Head of caudate nucleus (tissue), 42 donors: ENCODE measurements at places on chromosomes 7 and 10.

GRCh38 chr7:108145401-108145800 lies 15.2 kb upstream of the LAMB4 start:
- peak; percentile 14 for DNase-seq

DNA sequence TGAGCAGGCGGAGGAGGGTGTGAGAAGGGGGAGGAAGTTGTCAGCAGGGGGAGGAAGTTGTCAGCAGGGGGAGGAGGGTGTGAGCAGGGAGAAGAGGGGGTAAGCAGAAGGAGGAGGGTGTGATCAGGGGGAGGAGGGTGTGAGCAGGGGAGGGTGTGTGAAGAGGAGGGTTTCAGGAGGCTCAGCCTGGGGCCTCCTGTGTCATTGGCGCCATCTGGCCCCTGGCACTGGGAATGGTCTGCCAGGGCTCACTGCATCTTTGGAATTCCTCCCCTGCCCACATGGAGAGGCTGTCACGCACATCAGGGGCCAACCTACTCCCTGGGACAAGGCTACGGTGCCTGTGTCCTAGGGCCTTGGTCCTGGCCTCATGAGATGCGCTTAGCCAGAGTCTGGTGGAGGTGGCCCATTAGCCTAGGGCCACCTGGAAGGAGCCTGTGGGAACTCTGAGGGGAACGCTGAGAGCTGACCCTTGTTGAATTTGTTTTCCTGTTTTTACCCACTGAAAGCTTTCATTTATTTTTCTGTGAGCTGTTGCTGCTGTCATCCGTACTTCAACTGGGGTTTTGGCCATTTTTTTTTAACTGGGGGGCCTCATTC lies 18.0 kb downstream of the CAMK2B start:
- no peak for DNase-seq

GRCh38 chr10:62710182-62710581 lies 94.3 kb upstream of the ADO start:
- no peak for DNase-seq

DNA sequence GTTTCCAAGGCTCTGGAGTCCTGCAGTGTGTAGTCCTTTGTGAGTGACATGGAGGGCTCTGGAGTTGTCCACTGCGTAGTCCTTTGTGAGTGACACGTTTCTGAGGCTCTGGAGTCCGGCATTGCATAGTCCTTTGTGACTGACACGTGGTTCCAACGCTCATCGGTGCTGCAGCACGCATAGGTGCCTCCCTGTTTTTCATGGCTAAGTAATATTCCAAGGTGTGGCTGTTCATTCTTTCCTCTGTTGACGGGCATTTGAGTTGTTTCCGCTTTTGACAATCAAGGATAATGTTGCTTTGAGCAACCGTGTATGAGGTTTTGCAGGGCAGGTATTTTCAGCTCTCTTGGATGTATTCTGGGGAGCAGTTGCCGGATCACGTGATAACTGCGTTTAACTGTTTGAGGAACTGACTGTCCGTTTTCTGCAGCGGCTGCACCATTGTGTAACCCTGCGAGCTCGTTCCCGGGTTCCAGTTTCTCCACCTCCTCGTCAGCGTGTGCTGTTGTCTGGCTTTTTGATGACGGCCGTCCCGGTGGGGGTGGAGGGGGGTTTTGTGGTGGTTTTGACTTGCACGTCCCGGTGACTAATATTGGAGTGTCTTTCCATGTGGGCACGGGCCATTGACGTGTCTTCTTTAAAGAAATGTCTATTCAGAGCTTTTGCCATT lies 21.1 kb downstream of the FAM20C start:
- DNase-seq, result no peak

DNA sequence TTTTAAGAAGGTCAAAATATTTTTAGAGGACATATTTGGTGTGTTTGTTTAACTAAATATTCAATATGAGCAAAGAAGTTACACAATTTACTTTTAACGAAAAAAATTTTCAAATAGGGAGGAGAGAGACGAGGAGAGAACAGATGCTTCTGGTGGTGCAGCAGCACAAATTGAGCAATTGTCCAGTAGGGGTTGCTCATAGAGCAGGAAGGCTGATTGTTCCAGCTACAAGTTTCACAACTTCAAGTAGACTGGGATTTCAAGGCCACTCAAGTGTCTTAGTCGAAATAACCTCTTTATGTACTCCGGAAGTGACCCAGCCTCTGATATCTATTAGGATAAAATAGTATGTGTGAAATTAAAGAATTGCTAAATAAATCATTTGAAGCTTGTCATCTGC lies 197.9 kb downstream of the HDAC9 start:
- no peak for DNase-seq

GRCh38 chr10:35762311-35763030 lies 120.4 kb upstream of the FZD8 start:
- no peak for DNase-seq

DNA sequence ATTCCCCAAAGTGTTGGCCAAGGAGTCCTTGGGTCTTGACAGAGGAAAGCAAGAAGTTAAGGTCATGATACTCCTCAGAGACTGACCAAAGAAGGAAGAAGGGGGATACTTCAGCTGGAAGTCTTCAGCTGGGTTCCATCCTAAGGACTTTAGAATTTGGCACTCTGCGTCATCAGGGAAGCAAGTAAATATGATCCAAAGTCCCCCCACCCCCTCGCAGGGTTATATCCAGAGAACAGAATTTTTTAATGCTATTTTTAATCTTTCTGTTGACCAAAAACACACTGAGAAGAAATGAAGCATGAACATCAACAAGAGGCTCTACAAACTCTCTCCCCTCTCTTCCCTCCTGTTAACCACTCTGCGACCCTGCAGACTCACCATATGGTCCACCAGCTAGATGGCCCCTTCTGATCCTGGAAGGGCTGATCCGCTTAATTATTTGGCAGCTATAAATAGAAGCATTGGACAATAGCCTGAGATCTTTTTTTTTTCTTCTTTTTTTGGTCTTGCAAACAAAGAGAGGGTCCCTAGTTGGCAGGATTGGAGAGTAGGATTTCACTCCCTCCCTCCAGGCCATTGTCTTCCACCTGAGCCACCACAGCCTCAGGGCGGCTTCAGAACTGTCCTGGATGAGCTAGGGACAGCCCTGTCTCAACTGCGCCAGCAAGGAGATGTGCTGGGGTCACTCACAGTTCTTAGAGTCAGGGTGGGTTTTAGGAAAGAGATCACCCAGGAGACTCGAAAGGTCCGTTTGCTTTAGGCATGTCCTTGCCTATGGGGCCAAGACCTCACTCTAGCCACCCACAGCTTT lies 196.0 kb downstream of the KCNMA1 start:
- DNase-seq, result no peak

DNA sequence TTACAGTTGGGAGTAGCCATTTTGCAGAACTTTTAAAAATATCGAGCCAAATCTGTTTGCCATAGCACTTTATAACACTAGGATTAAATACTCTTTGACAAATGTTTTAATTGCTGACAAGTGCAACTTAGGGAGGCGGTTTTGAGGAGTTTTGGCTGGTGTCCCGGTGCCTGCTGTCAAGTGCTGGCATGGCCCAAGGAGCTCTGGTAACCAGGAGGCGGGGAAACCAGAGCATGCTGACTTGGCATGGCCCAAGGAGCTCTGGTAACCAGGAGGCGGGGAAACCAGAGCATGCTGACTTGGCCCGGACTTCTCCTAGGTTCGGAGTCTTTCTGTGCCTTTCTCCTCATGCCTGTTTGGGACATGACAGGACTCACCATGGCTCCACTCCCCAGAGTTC lies 30.8 kb upstream of the ZNF32 start:
- peak; percentile 69 for DNase-seq

DNA sequence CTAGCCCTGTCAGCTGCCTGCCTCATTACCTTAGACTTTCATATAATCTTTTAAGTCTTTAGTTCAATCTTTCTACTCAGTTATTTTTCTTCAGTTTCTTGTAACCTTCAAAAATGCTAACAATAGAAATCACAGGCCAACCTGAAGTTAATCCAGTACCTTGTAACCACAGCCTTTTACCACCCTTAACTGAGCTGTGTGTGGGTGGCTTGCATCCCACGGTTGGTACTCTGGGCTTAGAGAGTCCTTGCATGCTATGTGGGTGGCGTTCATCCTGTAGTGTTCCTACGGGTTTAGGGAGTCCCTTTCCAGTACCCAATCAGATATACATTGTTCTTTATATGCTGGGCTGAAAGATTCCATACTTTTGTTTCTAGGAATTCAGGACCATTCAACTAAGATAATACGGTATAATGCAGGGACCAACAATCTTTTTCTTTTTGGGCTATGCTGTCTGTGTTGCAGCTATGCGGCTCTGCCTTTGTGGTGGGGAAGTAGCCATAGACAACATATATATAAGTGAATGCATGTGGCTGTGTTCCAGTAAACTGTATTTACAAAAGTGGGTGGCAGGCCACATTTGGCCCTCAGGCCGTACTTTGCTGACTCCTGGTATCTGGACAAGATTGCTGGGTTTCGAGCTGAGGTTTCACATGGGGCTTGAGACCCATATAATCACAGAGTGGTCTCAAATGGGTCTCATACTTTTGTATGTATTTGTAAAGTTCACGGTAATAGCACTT lies 280.8 kb upstream of the LRGUK start:
- DNase-seq, result no peak

DNA sequence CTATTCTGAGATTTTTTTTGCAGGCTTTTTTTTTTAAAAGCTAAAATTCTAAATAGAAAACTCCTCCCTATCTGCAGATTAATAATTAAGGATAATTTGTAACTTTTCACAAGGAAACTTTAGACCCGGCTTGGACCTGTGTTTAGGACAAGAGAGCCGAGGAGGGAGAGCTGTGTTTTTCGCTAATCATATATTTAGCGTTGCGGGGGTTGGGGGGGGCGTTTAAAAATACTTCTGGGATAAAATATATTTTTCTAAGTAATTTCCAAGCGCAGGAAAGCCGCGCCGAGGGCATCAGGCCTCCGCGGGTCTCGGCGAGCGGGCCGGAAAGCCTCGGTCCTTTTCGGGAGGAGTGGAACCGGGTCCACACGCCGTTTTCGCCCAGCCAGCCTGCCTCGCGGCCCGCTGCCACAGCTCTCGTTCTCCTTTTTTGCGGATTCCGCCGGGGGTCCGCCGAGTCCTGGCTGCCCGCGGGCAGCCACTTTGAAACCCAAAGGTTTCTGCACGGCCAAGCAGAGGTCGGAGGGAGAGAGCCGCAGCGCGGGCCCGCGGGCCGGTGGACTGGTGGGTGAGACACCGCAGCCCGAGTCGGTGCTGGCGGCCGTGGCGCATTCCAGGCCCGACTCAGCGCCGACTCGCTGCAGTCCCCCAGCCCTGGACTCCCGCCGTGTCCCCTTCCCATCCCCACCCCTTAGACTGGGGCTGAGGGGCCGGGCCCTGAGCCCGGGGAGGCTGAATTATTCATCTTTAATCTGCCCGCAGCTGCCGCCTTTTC lies 2.3 kb downstream of the PAX2 start:
- DNase-seq, result no peak

GRCh38 chr7:155458878-155459699 lies 1.2 kb downstream of the EN2 start:
- DNase-seq, result no peak

DNA sequence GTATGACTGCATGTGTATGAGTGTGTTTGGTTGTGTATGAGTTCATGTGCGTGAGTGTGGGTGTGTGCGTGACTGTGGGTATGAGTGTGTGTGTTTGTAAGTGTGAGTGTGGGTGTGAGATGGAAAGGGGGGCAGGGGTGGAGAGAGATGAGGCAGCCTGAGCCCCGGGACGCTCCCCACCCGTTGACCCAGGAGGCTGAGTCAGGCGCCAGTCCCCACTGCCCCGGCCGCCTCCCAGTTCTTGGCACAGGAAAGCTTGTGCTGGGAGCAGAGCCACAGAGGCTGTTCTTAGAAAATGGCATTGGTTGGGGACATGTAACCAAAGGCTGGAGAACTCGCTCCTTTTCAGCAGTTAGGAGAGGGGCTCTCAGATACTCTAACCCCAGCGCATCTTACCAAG lies 27.8 kb upstream of the NUB1 start:
- peak; percentile 22 for DNase-seq

DNA sequence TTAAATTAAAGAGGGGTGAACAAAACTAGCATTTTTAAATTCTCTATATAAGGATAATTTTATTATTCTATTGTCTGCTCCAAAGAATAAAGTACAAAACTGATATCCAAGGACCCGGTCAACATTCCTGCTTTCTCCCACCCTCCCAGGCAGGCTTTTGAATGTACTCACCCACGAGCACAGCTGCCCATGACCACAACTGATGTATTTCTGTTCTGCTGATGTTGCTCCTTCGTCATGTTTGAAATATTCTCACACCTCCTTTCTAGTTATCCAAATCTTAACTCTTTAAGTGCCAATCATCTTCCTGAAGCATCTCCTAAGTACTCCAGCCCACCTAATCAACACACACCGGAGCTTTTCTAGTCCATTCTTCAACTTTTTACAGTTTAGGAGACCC lies 46.7 kb downstream of the CALD1 start:
- DNase-seq, result no peak

GRCh38 chr7:7751243-7752092 lies 33.1 kb upstream of the RPA3 start:
- no peak for DNase-seq

DNA sequence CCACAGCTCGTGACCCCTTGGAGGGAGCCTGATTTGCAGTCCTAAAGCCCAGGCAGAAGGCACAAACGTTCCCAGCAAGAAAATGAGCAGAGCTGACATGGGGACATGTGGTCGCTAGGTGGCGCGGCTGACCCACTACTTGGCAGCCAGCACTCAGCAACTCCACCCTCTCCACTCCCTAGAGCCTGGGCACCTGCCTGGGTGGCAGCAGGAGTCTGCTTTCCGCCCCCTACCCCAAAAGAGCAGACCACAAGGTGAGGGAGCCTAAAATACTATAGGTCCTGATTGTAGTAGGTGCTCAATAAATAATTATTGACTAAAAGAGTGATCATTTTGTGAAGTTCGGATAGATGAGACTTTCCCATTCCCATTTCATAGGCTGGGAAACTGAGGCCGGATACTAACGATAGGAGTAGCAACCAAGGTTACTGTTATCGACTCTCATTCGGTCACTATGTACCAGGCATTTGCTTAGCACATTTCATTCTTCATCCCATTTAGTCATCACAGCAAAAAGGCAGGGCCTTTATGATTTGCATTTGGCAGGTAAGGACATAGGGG lies 57.4 kb downstream of the NEUROG3 start:
- DNase-seq, result peak; percentile 75

- no peak for DNase-seq
Measured at GRCh38 chr7:150514748-150515222, at the start of gene GIMAP7. Gene GIMAP7, plus strand, starts transcription at chr7:150514872. Its CDS starts 5,103 bp downstream, at chr7:150519975.

GRCh38 chr10:132375116-132375794 lies 21.7 kb upstream of the PWWP2B start:
- DNase-seq, result no peak

DNA sequence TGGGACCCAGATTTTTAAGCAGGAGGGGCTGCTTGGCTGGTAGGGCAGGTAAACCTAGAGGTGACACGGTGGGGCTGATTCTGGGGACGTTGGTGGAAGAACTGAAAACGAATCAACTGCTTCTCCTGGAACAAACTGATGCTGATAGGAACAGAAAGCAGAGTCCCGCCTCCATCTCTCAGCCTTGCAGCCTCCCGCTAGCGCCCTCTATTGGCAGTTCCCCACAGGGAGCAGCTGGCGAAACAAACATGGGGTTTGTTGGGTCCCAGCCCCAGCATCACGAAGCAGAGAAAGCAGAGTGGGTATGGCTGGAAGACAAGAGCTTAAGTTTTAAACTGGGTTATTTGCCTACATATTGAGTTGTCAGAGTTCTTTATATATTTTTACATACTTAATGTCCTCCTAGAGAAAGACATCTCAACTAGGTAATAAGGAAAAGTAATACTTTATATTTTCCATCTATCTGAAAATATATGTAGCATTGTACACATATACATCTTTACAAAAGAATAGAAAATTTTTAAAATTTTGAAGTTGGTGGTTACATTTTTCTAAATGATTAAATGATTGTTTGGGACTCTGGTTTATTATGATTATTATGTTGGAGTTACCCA lies 42.3 kb upstream of the FOXI2 start:
- DNase-seq, result no peak

GRCh38 chr10:13955409-13956068 lies 368.8 kb downstream of the PRPF18 start:
- DNase-seq, result no peak
